Activated T-cell treated with anti-CD3 and anti-CD28 coated beads, Interleukin-2, amount 50 U/mL, for 72 hours (primary cell): ENCODE measurements at places on chromosomes 16 and 17. TPM values are rescaled to one million over a fixed set of nuclear protein-coding genes. Genes with fewer than 3 reads are reported as not detected.
A peak's percentile ranks its signal among the peaks of the same experiment; 100 is the strongest.

DNA sequence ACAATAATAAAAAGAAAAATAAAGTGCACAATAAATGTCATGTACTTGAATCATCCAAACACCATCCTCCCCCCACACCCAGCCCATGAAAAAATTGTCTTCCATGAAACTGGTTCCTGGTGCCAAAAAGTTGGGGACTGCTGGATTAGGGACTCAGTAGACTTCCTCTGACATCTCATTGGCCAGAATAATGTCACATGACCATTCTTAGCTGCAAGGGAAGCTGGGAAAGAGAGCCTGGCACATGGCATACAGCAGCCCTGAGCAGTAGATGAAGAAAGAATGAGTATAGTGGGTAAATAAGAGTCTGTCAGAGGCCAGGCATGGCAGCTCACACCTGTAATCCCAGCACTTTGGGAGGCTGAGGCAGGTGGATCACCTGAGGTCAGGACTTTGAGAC, 12.5 kb downstream of the ITPRIPL2 start:
- no peak for DNase-seq

The CNP gene
- total RNA-seq: 53.8 TPM

DNA sequence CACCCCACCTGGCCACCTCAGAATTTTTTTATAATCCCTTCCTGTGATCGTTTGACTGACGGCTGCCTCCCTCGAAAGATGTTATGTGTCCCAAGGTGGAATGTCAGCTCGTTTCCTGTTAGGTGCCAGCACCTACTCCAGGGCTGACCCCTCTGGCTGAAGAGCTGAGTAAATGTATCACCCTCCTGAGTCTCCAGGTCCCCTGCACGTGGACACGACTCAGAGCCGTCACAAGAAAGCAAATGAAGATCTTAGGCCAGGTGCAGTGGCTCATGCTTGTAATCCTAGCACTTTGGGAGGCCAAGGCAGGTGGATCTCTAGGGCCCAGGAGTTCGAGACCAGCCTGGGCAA, 273.2 kb downstream of the C16orf95 start:
- no peak for DNase-seq

- no peak for DNase-seq
Observed at GRCh38 chr16:48131201-48131935, 24.4 kb downstream of the ABCC12 start.

The MARCHF10 gene
- total RNA-seq: not detected

GRCh38 chr16:8107296-8107695, 483.0 kb downstream of the TMEM114 start:
- DNase-seq: no peak

DNA sequence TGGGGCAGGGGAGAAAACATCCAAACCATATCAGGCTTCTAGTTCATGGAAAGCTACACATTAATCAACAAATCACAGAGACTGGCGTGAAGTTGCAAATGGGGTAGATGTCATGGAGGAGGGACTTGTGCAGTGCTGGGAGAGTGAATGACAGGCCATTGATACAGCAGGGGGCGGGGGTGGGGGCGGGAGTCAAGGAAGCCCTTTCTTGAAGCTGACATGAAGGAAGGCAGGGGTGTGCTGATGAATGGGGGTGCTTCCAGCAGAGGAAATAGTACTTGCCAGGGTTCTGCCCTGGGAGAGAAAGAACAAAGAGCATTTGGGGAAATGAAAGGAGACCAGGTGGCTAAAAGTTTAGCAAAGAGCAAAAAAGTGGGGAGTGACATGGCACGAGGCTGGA, 269.9 kb downstream of the SHISA9 start:
- no peak for DNase-seq

The TBC1D3 gene
- not detected for total RNA-seq

DNA sequence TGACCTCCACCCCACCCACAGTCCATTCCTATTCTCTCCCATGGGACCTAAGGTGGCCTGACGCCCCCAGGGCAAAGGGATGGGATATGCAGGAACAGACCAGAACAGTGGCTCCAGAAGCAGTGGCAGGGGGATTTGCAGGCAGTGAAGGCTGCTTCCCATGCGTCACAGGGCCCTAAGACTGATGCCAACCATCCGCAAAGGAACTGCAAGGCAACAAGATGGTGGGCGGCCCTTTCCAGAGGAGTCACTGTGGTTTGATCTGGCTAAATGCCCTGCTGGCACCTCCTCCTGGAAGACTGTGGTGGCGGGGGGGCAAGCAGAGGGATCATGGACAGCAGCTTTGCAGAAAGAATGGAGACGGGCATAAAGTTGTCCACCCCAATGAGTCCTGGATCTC, 4.4 kb upstream of the SLC39A11 start:
- no peak for DNase-seq

The MYO15A gene
- 3.2 TPM for total RNA-seq

DNA sequence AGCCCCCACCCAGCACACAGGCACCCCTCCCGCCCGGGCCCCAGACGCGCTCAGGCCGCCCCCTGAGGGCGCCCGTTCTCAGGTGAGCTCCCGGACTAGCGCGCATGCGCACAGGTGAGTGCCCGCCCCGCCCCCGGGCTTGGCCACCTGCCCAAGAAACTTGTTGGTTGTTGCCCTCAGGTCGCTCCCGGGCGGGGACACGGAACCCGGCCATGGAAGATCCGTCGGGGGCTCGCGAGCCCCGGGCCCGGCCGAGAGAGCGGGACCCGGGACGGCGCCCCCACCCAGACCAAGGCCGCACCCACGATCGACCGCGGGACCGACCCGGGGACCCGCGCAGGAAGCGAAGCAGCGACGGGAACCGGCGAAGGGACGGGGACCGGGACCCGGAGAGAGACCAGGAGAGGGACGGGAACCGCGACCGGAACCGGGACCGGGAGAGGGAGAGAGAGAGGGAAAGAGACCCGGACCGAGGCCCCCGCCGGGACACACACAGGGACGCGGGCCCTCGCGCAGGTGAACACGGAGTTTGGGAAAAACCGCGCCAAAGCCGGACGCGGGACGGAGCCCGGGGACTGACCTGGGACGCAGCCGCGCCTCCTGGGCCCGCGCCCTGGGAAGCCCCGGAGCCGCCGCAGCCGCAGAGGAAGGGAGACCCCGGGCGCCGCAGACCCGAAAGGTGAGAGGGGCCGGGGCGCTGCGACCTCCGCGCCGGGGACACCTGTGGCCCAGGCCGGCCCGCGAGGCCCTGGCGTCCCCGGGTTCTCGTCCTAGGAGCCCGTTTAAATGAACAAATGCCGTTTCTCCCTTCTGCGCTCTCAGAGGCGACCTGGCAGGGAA, at the start of gene MARVELD3:
TSS of gene MARVELD3 (plus strand) at position 167 of the 840 bp plus-strand sequence. CDS start at position 213, 46 bp downstream.
- DNase-seq: peak; percentile 25

DNA sequence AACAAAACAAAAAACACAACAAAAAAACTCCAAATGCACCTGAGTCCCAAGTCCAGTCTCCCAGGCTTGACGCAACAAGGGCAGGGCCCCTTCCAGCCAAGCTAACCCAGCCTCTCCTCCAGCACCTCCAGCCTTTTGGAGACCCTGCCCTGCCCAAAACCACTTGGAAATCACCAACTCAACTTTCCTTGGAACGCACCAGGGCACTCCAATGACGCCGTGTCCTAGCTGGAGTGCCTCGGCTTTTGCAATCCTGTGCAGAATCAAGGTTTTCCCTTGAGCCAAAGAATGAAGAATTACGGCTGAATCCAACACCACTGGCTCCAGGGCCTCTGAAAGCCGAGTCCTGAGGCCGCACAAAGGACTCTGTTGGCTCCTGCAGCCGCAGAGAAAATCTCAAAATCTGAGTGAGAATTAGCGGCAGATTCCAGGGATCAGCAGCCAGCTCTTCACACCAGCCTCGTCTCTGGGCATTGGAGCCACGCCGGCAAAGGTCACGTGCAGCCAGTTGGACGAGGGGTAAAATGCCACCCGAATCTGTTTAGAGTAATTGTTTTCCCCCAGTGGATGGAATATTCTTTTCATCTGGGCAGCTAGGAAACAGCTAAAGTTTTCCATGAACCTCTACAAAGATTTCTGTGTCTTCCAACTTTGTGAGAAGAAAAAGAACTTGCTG, 9.7 kb upstream of the BAIAP2 start:
- no peak for DNase-seq

DNA sequence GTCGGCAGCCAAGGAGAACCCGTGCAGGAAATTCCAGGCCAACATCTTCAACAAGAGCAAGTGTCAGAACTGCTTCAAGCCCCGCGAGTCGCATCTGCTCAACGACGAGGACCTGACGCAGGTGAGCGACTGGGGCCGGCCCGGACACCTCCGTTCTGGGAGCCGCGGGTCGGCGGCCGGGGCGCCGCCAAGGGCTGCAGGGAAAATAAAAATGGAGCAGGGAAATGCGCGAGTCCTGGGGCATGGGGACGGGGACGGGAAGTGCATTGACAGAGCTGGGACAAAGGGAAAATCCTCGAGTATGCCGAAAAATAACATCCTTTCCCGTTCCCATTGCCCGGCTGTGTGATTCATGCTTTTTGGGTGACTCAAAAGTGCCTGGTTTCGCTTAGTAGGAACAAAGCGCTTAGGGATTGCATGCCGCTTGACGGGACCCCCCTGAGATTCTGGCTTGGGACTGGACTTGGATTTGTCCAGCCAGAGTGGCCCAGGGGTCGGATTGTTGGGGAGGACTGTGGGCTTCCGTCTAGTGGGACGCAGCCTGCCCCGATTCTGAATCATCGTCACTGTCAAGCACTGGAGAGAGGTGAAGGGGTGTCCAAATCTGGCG, 699 bp downstream of the MPRIP start:
- DNase-seq: peak; percentile 27

The RCVRN gene
- not detected for total RNA-seq

DNA sequence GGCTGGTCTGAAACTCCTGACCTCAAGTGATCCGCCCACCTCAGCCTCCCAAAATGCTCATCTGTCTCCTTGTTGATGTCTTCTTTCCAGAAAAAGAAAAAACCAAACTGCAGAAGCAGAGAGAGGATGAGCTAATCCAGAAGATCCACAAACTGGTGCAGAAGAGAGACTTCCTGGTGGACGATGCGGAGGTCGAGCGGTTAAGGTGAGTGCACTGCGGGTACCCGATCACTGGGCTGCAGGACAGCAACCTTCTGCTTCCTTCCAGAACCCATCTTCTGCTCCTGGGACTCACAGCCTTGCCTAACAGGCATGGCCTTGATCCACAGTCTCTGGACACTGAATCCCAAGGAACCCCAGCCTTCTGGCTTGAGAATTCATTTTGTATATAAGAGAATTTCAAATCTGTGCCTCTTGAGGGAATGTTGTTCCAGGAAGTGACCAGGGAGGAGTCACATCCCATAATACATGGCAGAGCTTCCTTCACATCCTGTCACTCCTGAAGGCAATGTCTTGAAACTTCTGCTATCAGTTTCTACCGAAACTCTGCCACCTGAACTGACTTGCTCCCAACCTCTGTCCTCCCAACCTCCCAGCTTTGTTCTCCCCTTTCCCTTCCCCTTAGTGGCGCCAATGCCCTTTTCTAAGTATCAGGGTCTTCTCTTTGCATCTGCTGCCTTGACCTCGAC, 61.7 kb downstream of the MARF1 start:
- no peak for DNase-seq

The C1QTNF8 gene
- total RNA-seq: not detected

- no peak for DNase-seq
Observed at GRCh38 chr16:71635632-71636031, 9.6 kb downstream of the MARVELD3 start.

- no peak for DNase-seq
Observed at GRCh38 chr16:53043428-53043831, 9.3 kb downstream of the CHD9NB start.

GRCh38 chr17:42009170-42009569, 8.1 kb downstream of the DNAJC7 start:
- DNase-seq: no peak

- no peak for DNase-seq
Observed at GRCh38 chr16:82037666-82038065, 2.6 kb downstream of the HSD17B2 start.

DNA sequence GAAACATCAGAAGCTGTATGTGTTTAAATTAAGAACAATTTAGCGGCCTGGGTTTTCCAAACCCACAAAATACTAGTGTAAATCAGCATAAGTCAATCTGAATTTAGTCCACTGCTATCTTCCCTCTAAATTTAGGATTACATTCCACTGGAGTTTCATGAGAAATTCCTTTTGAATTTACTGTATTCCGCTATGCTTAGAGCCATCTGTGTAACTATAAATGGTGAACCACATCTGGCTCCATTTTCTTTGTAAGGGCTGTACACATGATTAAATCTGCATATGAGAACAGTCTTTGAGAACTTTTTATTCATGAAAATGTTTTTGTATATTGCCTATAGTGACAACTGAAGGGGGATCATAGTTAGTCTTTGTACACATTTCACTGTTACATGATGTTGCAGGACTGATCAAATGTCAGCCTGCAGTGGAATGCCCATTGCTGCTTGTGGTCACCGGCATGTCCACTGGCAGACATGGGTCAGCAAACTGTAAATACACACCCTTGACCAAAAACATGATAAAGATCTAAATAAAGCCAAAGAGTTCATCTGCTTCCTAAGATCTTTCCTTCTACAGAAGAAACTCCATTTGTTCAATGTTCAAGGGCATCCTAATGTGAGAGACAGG, 36.8 kb downstream of the RPGRIP1L start:
- no peak for DNase-seq

The SEZ6L2 gene
- 0.31 TPM for total RNA-seq

The SCN4A gene
- total RNA-seq: 1.0 TPM

- DNase-seq: no peak
Observed at GRCh38 chr16:61763991-61764390, 272.2 kb downstream of the CDH8 start.

- DNase-seq: no peak
Observed at GRCh38 chr17:50169881-50170459, 4.2 kb downstream of the SGCA start.

- DNase-seq: no peak
Observed at GRCh38 chr16:11093572-11094074, 149.3 kb downstream of the CLEC16A start.

- no peak for DNase-seq
Observed at GRCh38 chr17:13135506-13135905, 117.7 kb upstream of the ELAC2 start.

The TMC8 gene
- total RNA-seq: 124 TPM

The C17orf107 gene
- total RNA-seq: 4.7 TPM

GRCh38 chr16:14105760-14106375, 34.7 kb downstream of the MRTFB start:
- no peak for DNase-seq

The NT5C3B gene
- 34.9 TPM for total RNA-seq

DNA sequence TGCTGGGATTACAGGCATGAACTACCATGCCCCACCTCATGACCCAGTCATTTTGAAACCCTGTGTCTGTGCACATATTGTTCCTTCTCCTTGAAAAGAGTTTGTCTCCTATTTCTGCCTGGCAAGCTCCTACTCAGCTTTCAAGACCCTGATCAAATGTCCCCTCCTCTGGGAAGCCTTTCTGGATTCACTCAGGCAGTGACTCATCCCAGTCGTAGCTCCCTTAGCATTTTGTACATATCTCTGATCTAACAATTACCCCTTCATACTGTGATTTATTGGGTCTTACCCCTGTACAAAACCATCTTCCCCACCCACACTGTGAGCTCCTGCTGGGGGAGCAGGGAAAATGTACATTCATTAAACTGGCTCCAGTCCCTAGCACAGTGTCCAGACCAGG, 18.1 kb upstream of the ABCC12 start:
- no peak for DNase-seq

- no peak for DNase-seq
Observed at GRCh38 chr16:75258807-75259141, 7.3 kb upstream of the BCAR1 start.

The TPSB2 gene
- total RNA-seq: 0.60 TPM

The TBC1D3I gene
- 3.1 TPM for total RNA-seq

The CACNA1G gene
- total RNA-seq: 0.07 TPM

GRCh38 chr17:1398931-1399678, 917 bp downstream of the YWHAE start:
- DNase-seq: no peak

GRCh38 chr17:55090079-55090492, 121.5 kb downstream of the STXBP4 start:
- peak; percentile 69 for DNase-seq

- peak; percentile 31 for DNase-seq
Observed at GRCh38 chr16:89122322-89122851, 28.7 kb downstream of the ACSF3 start.
